Tibial nerve (tissue), 4 donors: ENCODE measurements at places on chromosomes 7 and 10.

- no peak for DNase-seq
These were observed 37.5 kb downstream of the ZNF467 start for GRCh38 chr7:149735779-149736477.

DNA sequence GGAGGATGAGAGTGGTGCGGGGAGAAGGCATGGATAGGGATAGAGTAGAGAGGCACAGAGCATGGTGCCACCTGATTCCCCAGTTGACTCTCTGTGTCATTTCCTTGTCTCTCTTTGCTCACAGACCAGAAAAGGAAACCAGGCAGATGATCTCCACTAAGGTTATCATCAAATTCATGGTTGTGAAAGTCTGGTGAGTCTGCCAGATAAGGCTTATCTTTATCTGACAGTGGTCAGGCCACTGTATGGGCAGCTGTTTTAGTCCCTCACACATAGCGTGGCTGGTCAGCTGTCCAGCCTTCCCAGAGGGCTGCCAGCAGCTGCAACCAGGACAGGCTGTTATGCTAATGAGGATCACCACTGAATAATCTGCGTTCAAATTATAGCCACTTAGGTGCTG is 99.0 kb downstream of the ADRA2A start:
- DNase-seq: no peak

- no peak for DNase-seq
These were observed 468.0 kb upstream of the FZD8 start for GRCh38 chr10:36110097-36110496.

DNA sequence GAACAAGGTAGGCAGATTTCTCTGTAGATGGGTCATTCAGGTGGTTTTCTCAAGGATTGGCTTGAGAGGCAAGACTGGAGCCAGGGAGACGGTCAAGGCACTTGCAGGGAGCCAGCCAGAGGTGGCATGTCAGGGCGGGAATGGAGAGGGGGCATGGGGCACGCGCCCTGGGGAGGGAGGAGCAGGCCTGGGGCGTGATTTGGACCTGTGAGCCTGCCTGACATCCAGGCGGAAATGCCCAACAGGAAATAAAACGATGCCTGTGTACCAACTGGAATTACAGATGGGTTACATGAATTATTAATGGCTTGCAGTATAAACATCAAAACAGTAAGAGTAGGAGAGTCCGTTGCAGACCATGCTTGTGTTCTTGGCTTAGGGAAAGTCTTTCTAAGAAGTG is 8.6 kb upstream of the SUN1 start:
- DNase-seq: no peak

DNA sequence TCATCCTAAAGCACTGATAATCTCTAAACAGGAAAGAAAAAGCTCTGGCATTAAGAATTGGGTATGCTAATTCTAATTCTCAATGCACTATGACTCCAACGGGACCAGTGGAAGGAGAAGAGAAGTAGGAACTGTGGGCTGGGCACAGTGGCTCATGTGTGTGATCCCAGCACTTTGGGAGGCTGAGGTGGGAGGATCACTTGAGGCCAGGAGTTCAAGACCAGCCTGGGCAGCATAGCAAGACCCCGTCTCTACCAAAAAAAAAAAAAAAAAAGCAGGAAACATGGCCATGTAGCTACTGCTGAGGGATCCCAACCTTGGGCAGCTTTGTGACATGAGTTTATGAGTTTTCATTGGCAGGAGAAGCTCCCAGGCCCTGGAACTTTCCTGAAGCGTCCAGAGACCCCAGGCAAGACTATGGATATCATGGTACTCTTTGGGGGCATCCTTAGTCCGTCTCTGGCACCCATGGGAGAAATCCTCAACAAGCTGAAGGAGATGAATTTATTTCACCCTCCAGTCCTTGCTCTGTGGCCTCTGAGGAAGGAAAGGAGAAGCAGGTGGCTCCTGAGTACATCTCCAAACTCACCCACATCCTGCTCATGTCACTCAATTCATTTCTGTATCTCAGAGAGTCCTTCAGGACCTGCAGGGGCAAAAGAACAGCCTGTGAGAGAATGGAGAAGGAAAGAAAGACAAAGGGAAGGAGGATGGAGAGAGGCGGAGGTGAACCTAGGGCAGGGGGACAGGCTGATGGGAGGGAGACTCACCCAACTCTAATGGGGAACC is 99.5 kb downstream of the SPDYE5 start:
- no peak for DNase-seq

GRCh38 chr10:124210263-124210662 is 116.9 kb upstream of the CHST15 start:
- no peak for DNase-seq

GRCh38 chr7:159172400-159172799 is 27.7 kb upstream of the VIPR2 start:
- DNase-seq: no peak

GRCh38 chr7:94206295-94206694 is 188.4 kb upstream of the COL1A2 start:
- no peak for DNase-seq
